ENCODE measurements at places on chromosomes 11 and 22.
A peak's percentile ranks its signal among the peaks of the same experiment; 100 is the strongest.

DNA sequence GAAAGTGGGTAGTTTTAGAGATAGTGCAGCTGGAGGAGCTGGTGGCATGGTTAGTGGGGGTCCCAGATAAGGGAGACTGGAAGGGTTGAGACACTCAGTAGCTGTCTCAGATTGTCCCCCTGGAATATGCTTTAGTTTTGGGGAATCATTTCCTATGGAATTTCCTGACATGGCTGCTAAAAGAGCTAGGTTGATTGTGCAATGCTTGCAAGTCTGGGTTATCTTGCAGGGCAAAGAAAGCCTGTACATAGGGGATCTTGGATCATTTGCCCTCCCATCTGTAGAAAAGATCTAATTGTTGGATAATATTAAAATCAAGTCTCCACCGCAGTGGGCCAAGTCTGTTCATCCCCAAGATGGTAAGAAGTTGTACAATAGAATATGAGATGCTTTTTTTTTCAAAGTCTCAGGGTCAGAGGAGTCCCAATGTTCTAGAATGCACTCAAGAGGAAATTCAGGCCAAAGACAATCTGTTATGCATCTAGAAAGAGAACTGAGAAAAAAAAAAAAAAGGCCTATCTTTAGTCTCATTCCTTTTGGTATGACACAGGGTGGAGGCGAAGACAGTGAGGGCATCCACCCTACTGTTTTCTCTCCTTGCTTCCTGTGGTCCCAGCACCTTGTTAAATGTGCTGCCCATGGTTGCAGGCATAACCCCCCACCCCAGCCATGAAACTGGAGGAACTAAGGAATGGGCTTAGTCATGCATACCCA is 20.2 kb downstream of the MS4A6E start:
- DNase-seq: no peak

DNA sequence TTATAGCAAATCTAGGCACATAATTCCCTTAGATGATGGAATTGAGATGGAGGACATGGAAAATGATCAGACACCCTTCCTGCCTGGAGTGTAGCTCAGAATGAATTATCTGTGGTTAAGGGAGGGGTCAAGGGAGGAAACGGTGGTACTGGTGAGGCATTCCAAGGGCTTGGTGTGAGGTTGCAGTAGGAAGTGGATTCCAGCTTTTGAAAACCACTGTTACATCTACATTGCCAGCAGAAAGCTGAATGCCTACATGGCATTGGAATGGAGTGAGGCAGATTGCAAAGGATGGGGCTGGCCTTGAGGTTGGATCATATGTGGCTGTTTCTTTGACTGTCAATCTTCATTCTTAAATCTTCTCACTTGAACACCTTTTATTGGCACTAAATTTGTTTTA is 684.4 kb downstream of the NTM start:
- DNase-seq: no peak

GRCh38 chr11:36577859-36578258 is 10.1 kb downstream of the RAG1 start:
- no peak for DNase-seq

DNA sequence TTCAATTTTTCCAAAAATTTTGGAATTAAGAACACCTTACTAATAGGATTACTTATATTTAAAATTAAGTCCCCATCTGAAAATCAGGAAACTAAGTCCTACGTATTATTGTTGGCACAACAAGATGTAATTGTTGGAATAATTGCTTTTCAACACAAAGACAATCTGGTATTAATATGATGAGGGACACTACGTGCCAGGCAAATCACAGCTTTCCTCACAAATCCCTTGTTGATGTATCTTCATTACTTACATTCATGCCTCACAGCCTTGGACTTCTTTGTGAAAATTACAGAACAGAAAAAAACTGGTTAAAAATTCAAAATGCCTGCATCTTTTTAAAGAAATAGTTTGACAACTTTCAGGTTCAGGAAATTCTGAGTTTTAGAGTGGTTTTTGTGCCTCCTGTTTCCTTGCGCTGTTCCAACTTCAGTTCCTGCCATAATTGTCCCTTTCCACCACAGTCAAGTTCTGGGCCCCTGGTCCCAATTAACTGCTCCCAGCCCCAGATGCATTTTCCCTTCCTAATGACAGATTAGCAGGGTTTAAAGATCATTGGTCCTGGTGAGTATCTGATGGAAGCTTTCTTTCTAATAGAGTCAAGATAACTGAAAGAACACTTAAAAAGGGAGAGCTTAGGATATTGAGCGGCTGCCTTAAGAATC is 23.3 kb upstream of the CCDC34 start:
- no peak for DNase-seq

- DNase-seq: no peak
Measured at GRCh38 chr11:59212744-59213631, at the start of gene MPEG1. MPEG1 (minus strand) TSS chr11:59212927; CDS start chr11:59212865, 62 bp downstream.

GRCh38 chr11:8867931-8868631 is 42.9 kb upstream of the AKIP1 start:
- no peak for DNase-seq

DNA sequence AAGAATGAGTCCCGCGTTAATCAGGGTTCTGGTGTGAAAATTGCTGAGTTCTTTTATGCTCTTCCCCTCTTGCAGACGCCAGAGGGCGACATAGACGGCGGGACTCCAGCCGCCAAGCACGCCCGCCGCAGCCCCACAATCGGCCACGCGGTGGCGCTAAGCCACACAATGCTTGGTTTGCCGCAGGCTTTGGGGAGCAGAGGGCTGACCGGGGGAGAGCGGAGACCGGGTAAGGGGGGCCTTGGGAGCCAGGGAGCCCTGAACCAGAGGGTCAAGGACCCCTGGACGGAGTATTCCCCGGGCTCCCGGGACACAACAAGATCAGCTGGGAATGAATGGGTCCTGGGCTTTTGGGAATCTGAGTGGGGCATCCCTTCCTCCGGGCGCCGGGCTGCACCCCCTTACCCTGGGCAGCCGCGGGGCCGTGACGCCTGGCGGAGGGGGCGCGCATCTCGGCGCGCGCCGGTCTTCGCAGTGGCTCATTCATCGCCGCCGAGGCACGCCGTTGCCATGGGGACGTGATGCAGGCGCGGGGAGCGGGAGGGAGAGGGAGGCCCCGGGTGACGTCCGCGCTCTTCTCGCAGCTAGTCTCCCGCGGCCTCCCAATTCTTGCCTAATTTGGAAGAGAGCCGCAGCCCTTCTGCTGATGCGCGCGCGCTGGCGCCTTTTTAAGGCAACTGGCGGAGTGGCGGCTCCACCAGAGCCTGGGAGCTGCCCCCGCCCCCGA is 12.2 kb upstream of the NPAS4 start:
- peak; percentile 85 for DNase-seq

- DNase-seq: no peak
Measured at GRCh38 chr11:80872116-80872728, 1431.4 kb upstream of the TENM4 start.

- DNase-seq: peak; percentile 12
Measured at GRCh38 chr11:116986521-116987105, 111.6 kb downstream of the SIK3 start.

DNA sequence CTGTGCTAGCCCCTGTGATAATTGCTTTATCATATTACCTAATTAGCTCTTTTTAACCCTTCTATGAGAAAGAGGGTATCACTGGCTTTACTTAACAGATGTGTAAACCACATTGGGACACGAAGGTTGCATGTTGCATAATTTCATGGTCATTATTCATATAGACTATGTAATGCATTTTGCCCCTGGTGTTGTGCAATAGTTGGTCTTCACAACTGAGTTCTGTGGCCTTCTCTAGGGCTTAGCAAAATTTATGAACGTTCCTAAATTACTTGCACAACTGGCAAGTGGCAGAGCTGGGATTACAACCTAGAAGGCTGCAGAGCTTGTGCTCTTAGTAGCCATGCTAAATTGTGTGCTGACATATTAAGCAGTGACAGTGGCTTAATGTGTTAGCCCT is 34.6 kb upstream of the PDGFD start:
- no peak for DNase-seq

GRCh38 chr11:111911563-111912401 is at the start of gene CRYAB:
CRYAB (minus strand) TSS chr11:111911770; CDS start chr11:111911724, 46 bp downstream.
- no peak for DNase-seq

GRCh38 chr11:111349191-111349695 is 29.8 kb downstream of the POU2AF1 start:
- DNase-seq: no peak

DNA sequence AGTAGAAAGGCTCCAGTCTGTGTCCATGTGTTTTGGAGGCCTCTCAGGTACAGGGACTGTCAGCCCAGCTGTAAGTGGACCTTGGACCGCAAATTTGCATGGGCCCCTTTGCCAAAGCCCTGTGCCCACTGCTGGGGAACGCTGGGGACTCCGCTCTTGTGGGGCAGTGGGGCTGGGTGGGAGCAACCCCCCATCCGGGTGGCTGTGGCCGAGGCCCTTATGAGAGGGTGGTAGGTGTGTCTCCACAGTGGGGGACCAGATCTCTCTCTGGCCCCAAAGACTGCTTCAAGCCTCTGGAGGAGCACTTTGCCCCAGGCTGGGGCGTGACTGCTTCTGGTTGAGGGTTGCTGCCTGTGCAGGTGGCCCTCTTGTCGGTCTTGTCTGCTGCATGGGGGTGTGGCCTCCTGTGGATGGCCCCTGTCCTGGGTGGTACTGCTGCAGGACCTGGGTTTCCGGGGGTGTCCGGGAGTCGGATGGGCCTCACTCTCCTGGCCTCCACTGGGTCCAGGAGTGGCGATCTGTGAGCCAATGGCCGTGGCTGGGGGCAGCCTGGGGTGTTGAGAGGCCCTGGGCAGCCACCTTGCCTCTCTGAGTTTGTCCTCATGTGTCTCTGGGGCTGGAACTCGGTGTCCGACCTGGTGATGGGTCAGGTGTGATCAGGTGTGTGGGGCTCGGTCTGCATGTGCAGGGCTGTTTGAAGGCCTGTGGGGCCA is 15.9 kb downstream of the KCNQ1 start:
- DNase-seq: no peak

DNA sequence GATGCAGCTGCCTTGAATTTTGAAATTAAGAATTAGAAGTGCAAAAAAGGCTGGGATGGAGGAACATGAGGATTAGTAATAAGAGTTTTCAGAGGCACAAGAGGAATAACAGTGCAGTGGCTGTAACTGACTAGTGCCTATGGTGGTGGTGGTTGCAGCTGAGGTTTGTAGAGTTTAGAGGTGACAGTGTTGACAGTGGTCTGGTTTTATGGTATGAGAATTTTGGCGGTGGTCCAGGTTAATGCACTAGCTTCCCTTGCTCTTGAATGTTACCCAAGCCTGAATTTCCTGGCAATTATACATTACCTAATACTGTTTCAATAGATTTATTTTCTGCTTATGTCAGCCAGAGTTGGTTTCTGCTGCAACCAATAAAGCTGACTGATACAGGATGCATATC is 112.8 kb upstream of the C11orf87 start:
- DNase-seq: no peak

- DNase-seq: no peak
Measured at GRCh38 chr11:70226183-70226582, 23.1 kb downstream of the FADD start.

DNA sequence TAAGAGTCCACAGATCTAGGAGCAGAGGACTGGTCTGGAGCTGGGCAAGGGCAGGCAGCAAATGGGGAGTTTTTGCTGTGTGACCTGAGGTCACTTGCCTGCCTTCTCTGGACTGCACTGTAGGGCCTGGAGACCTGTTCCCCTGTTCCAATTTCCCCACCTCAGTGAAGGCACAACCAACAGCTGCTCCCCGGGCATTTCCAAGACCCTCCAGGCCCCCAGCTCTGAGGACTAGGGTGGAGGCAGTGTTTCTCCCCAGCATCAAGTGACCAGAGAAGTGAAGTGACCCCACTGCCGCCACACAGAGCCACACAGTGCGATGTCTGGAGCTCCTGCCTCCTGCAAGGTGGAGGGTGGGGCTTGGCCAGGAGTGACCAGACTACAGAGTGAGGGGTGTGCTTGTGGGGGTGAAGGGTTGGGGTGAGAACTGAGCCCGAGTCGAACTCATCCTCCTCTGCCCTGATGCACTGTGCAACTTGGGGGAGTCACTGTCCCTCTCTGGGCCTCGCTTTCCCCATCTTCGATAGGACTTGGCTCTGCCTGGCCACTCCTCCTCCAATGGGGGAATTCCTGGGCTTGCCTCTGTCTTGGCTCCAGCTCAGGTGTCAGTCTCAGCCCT is 21.6 kb downstream of the P2RY2 start:
- DNase-seq: no peak

DNA sequence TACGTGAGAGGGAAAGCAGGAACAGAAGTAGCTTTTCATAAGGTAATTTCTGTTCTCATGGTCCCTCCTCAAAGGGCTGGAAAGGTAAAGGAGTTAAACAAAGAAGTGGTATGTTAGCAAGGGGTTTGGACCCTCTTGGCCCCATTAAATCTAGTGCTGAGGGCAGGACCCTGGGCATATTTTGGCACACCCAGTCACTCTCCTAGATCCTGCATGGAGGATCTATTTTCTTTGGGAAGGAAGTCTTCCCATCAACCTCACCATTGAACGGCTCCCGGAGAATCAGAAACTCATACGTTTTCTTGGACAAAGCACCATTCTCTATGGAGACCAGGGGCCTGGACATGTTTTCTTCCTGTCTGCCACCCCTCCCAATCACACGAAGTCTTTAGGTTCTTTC is 11.7 kb downstream of the TMEM216 start:
- no peak for DNase-seq

DNA sequence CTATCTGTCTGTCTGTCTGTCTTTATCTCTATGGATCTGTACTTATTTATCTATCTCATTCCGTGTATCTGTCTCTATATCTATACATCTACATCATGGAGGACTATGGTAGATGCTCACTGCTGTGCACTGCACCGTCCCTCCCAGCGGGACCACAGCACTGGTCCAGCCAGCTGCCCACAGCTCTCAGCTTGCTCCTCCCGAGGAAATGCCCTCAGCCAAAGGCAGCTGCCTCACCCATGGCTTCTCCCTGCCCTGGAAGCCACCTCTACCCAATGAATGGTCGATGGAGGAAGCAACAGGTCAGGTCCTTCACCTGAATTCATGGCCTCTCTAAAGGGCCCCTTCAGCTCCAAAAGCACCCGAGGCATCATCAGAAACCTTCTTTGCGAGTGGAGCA is 14.7 kb upstream of the CD81 start:
- no peak for DNase-seq

DNA sequence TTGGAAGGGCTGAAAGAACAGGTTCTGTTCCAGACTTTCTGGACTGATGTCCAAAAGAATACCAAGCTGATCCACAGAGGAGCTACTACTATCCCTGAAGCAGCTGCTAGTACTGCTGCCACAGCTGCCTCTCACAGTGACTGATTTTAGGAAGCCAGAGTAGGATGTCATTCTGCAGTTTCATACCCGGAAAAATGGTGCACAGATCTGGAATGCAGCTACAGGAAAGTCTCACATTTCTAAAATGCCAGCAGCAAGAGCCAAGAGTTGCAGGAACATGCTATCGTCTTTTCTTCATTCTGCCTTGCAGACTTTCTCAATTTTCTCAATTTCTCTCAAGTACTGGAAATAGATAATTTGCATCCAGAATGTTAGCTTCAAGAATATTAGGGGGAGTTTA is 19.4 kb upstream of the CCDC179 start:
- DNase-seq: no peak
